ENCODE measurements at places on chromosomes 2 and 18. TPM values are rescaled to one million over a fixed set of nuclear protein-coding genes. Genes with fewer than 3 reads are reported as not detected.

Gene FSHR
- not detected for total RNA-seq

Gene IL1B
- total RNA-seq, result 0.46 TPM

Gene CAPN14
- 0.07 TPM for total RNA-seq

Gene NCKAP5
- 0.39 TPM for total RNA-seq

Gene ERFE
- total RNA-seq, result 0.53 TPM

Gene ERBB4
- 0.07 TPM for total RNA-seq

Gene TGFA
- 0.26 TPM for total RNA-seq

Gene RAPGEF4
- 6.1 TPM for total RNA-seq

Gene GFPT1
- 36.1 TPM for total RNA-seq

Gene IL1R2
- total RNA-seq, result 0.13 TPM

Gene PDE11A
- 0.04 TPM for total RNA-seq

Gene LAMA1
- 0.07 TPM for total RNA-seq

Gene GATA6
- total RNA-seq, result 11.9 TPM

Gene UBR3
- total RNA-seq, result 36.3 TPM

Gene ALK
- total RNA-seq, result not detected

Gene VIL1
- total RNA-seq, result not detected

Gene CTDP1
- total RNA-seq, result 36.1 TPM

Gene FBXO41
- total RNA-seq, result 0.56 TPM

Gene FNDC4
- total RNA-seq, result 47.0 TPM

Gene CCDC178
- total RNA-seq, result not detected

Gene FOXD4L1
- total RNA-seq, result 0.11 TPM

Gene PCARE
- total RNA-seq, result not detected

Gene PIEZO2
- 63.7 TPM for total RNA-seq

Gene CNTNAP5
- total RNA-seq, result not detected

Gene ANKRD44
- 13.7 TPM for total RNA-seq

Gene CXCR2
- not detected for total RNA-seq

Measured in pulmonary artery endothelial cell (primary cell).